ENCODE measurements at places on chromosomes 7 and 10.
A peak's percentile ranks its signal among the peaks of the same experiment; 100 is the strongest.

- DNase-seq: no peak
Measured at GRCh38 chr10:51233337-51234100, 159.2 kb downstream of the PRKG1 start.

GRCh38 chr10:22022257-22023032, 18.9 kb upstream of the DNAJC1 start:
- DNase-seq: no peak

DNA sequence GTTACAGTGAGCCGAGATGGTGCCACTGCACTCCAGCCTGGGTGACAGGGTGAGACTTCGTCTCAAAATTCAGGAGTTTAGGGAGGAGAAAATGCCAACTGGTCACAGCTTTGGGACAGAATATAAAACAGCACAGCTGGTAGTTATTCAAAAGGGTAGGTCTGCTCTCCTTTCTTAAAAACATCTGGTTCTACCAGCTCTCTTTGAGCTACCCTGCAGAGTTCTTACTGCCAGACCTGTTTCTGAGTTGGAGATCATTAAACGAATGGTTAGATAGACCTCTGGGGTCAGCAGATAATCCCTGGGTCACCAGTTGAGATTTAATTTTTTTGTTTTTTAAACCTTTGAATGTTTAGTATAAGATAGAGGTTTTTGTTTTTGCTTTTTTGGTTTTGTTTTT, 52.6 kb downstream of the MCU start:
- no peak for DNase-seq

DNA sequence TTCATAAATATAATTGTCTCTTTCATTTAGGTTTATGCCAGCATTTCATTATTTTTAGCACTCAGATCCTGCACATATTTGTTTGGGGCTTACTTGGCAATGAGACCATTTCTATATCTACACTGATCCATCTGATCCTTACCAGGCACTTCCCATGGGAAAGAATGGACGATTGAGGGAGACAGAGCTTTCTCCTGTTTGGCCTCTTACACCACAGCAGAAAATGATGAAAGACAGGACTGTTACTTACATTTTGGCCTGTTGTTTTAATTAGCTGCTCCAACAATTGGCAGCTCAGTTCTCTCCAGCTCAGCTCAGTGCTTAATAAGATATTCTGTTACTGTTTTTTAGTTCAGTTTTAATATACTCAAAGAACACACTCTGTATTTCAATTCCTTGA, 77.6 kb upstream of the RSU1 start:
- no peak for DNase-seq

- DNase-seq: no peak
Measured at GRCh38 chr7:31864646-31865045, 177.6 kb downstream of the PPP1R17 start.

DNA sequence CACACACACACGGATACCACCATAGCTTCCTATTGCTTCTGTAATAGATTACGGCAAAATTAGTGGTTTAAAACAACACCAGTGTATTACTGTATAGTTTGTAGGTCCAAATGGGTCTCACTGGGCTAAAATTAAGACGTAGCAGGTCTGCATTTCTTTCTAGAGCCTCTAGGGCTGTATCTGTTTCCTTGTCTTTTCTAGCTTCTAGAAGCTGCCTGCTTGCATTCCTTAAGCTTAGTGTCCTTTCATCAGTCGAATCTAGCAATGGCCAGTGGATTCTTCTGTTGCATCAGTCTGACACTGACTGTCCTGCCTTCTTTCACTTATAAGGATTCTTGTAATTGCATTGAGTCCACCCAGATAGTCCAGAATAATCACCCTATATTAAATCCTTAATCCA, 882.3 kb downstream of the PCDH15 start:
- no peak for DNase-seq

DNA sequence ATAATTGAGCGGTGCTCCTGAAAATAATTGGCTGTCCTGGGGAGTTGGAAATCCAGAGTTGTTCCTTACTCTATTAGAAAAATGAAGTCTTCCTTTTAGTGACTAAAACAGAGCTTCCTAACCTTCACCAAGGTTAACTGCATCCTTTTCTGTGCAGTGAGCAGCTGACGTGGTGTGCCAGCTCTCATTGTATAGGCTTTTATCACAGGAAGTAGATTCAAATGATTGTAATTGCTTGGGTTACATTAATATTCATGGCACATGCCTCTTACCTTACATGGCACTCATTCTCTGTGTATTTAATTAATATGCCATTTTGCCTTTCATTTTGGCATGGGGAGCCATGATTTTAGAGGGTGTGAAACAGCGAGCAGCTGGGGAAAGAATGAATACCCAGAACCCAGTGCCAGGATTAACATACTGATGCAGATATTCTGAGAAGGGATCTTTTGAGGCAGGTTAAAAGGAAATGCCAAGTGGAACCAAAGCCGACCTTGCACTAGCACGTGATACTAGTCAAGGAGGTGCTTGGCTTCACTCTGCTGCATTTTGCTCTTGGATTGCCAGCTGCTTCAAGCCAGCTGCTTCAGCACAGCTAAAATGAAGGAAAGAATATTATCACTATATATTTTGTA, 115.3 kb downstream of the ST7 start:
- no peak for DNase-seq

DNA sequence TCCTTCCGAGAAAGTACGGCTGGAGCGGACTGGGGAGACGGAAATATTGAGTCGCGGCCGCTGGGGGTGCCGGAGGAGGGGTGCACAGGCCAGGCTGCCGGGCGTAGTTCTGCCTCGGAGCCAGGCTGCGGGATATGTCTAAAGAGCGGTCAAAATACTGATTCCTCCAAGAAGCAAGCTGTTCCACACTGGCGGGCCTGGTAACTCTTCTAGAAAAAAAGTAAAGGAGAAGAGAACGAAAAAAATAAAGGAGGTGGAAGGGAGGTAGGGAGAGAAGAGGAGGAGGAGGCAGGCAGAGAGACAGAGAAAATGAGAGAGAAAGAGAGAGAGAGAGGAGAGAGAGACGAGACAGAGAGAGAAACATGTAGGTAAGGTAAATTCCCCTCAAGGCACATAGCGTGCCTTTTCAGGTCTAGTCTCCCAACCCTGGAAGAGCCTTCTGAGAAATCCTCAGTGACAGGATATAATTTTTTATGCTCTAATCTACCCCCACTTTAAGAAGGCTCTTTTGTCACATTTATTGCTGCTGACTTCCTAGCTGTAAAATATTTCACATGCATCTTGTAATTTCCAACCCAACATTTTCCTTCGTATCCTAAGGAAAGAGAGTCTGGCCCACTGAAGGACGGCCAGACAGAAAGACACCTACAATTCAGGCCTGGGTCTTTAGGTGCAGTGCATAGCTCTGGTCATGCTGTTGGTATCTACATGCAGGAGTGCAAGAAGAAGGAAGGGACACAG, 5.7 kb downstream of the DLX5 start:
- no peak for DNase-seq

DNA sequence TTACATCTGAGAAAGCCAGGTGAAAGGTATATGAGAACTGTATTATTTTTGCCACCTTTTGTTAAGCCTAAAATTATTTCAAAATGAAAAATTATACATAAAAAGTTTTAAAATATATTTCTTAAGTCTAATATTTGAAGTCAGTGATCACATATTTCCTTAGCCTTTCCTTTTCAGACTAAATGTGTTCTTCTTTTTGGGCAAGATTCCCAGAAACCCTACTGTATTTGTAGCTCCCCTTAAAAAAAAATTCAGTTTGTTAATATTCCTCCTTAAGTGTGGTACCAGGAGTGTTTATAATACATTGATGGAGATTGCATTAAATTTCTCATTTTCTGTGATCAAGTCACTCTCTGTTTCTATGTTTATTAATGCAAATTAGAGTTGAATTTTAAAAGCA, 22.8 kb downstream of the DNAJC1 start:
- no peak for DNase-seq

GRCh38 chr7:141193066-141193465, 119.2 kb downstream of the TMEM178B start:
- DNase-seq: no peak

GRCh38 chr10:123147635-123148413, at the start of gene HMX2:
TSS of gene HMX2 (plus strand) at chr10:123148136. CDS start at chr10:123148379, 243 bp downstream.
- peak; percentile 71 for DNase-seq

DNA sequence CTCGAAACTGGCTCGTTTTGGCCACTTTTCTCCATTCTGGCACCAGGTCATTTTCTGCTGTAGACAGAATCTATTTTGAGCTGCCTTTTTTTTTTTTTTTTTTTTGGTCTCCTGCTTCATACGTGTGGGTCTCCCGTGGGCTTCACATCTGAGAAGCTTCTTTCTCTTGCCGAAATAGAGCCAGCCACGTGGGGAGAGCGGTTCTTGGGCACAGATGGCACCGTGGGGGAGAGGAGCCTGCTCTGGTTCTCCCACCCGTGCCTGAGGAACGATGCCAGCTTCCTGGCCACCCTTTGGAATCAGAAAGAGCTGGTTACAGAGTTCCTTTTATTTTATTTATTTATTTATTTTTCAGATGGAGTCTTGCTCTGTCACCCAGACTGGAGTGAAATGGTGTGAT, 48.7 kb upstream of the OCM2 start:
- DNase-seq: no peak

DNA sequence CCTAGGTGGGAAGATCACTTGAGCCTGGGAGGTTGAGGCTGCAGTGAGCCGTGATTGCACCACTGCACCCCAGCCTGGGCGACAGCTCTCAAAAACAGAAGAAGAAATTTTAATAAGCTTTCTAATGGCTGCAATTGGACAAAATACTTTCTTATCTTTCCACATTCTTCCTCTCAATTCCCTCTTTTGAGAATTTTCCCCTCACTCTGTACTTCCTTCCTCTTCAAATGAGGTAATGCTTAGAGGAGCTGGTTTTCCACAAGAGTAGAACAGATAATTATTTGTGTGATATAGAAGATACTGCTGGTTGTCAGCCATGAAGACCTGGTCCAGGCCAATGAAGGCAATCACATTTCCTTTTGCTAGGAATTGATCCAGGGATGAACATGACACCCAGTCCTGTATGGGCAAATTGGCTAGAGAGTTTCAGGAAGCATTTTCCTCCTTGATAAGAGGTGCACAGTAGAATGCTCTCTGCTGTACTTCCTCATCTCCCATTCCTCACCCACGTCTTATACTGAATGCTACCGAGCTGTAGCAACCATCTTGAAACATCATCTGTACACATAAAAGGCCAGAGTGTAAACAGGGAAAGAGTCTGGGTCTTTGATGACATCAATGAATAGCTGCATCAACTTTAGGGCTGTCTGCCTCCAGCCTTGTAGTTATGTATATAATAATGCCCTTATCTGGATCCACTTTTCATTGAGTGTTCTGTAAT, 103.9 kb downstream of the CDK6 start:
- no peak for DNase-seq

GRCh38 chr10:122042836-122043235, 53.9 kb downstream of the TACC2 start:
- no peak for DNase-seq

DNA sequence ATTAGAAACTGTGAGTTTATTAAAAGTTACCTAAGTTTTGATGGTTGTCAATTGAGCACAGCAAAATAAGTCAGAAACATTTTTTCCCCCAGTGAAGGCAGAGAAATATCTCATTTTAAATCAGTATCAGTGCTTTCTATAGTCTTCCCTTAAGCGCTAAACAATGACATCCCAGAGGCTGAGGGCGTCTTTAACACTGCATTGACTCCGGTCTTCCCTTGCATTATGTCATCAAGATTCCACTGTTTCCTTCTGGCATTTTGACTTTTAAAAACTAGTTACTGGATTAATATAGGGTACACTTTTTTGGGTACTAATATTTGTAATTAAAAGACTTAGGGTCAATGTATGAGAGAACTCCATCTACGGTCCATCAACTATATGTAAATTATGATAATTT, 3.9 kb downstream of the GLUD1 start:
- no peak for DNase-seq

DNA sequence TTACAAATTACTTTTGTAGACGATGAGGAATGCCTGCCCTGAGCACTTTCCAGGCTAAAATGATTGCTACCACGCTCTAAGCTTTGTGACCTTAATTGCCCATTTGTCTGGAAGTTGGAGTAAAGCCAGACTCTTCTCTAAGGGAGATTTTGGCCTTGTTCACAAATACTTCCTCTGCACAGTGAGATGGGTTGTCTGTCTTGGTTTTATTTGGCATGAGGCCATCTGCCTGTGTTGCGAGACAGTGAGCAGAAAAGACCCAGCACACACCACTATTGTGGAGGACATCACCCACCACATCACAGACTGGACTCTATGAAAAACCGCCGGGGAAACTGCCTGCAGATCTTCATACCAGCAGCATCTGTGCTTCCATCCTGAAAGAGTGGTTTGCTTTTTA, 138.4 kb downstream of the BICC1 start:
- no peak for DNase-seq

GRCh38 chr7:12357508-12357907, 46.2 kb downstream of the VWDE start:
- DNase-seq: no peak

DNA sequence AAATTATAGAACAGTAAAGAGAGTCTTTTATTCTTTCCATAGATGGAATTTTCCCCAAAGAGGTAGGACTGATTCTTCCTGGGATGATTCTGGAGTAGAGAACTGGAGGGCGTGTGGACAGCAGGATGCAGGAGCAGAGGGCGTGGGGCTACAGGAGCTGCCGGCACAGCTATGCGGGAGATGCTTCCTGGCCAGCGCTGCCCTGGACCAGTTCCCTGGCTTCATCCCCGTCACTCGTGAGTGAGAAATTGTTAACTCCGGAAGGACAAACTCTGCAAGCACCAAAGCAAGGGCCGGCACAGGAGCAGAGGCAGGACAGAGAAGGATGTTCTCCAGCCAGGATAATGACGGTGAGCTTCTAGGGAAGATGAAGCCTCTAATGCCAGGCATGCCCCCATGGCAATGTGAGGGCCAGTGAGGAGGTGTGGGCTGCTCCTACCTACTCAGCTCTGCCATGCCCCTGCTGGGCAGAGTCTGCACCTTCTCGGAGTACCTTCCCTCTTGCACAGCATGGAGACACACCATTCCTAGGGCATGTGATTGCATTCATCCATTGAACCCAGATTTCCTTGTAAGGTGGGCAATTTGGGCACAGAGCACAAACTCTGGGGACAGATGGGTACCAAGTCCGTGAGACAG, 760.9 kb upstream of the IGFBP3 start:
- DNase-seq: no peak

- DNase-seq: no peak
Measured at GRCh38 chr7:24870766-24871165, 109.2 kb downstream of the OSBPL3 start.

- DNase-seq: no peak
Measured at GRCh38 chr7:131699323-131699722, 142.9 kb upstream of the PODXL start.

DNA sequence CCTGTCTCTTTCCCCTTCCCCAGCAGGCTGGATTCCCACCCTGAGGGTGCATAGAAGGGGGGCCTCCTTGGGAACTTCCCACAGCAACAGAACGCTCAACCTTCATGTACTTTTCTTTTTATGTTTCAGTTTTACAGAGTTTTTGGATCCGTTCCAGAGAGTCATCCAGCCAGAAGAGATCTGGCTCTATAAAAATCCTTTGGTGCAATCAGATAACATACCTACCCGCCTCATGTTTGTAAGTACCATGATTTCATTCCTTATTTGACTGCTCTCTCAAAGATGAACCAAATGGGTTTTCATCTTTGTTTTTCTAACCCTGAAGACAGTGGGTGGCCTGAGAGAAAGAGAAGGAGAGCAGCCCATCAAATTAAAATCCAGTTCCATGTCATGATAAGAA, 46.7 kb downstream of the PLPP4 start:
- no peak for DNase-seq

Data from GM10248 (cell line).